Cardiac septum (tissue), 1 donor: ENCODE measurements at places on chromosomes 5 and 9. TPM values are rescaled to one million over a fixed set of nuclear protein-coding genes. Genes with fewer than 3 reads are reported as not detected.

The CDC25C gene
- 0.19 TPM for total RNA-seq

The FGF1 gene
- total RNA-seq, result 70.2 TPM

The SLC34A1 gene
- total RNA-seq, result not detected

The RGS7BP gene
- total RNA-seq, result 1.7 TPM

The IFNA13 gene
- not detected for total RNA-seq

The HIGD2A gene
- 266 TPM for total RNA-seq

The LCN1 gene
- not detected for total RNA-seq

The ENTR1 gene
- total RNA-seq, result 23.1 TPM

The ACTBL2 gene
- not detected for total RNA-seq

The FAM151B gene
- total RNA-seq, result 2.1 TPM

The IL4 gene
- not detected for total RNA-seq

The PCDHGB1 gene
- 12.6 TPM for total RNA-seq

The SELENOP gene
- 149 TPM for total RNA-seq

The CBY3 gene
- not detected for total RNA-seq

The SHISAL2B gene
- total RNA-seq, result not detected

The ZNF608 gene
- 18.8 TPM for total RNA-seq

The OR1Q1 gene
- not detected for total RNA-seq

The GGTA1 gene
- 8.8 TPM for total RNA-seq

The SPINK14 gene
- total RNA-seq, result not detected

The EQTN gene
- total RNA-seq, result not detected
